ENCODE measurements at places on chromosomes 7 and 10. TPM values are rescaled to one million over a fixed set of nuclear protein-coding genes. Genes with fewer than 3 reads are reported as not detected.

GRCh38 chr10:85621562-85621961, 745.0 kb downstream of the GRID1 start:
- H3K36me3 ChIP-seq: no peaks in the 10 kb centered on the region
- DNase-seq: no peak
- no peaks in the 10 kb centered on the region for H3K27me3 ChIP-seq
- no peak overlapping the region for H3K27ac ChIP-seq
- H3K4me3 ChIP-seq: no peak overlapping the region

DNA sequence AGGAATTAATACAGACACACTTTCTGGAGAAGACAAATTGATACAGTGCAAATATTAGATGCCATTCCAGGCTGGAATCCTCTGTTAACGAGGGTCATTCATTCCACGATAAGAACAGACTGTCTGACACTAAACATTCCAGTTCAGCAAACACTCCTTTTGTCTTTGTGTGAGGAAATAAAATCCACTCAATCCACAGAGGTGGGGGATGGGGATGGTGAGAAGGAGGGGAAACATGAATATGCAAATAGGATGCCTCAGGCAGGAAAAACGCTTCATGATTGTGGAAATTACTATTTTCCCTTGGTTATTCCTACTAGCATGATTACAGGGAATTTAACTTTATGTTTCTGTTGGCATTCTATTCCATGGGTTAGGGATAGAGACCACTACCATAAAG, 196.9 kb upstream of the CDCA7L start:
- no peak overlapping the region for H3K27ac ChIP-seq
- no peaks in the 10 kb centered on the region for H3K4me1 ChIP-seq
- no peaks in the 10 kb centered on the region for H3K36me3 ChIP-seq
- no peak overlapping the region for H3K4me3 ChIP-seq

- no peaks in the 10 kb centered on the region for H3K36me3 ChIP-seq
- no peak overlapping the region for H3K27ac ChIP-seq
- peaks cover 8% of the 10 kb centered on the region for H3K27me3 ChIP-seq
- DNase-seq: peak; percentile 39
- peaks cover 5% of the 10 kb centered on the region for H3K4me1 ChIP-seq
- no peak overlapping the region for H3K4me3 ChIP-seq
Measured at GRCh38 chr7:25894002-25894901, 257.7 kb upstream of the NFE2L3 start.

GRCh38 chr7:124655990-124656389, 109.6 kb downstream of the GPR37 start:
- H3K27ac ChIP-seq: no peak overlapping the region
- peaks cover 14% of the 10 kb centered on the region for H3K4me1 ChIP-seq
- no peaks in the 10 kb centered on the region for H3K36me3 ChIP-seq
- peak; percentile 74 for DNase-seq
- no peak overlapping the region for H3K4me3 ChIP-seq
- H3K27me3 ChIP-seq: no peaks in the 10 kb centered on the region

GRCh38 chr10:119197921-119198320, 9.4 kb upstream of the GRK5 start:
- no peaks in the 10 kb centered on the region for H3K36me3 ChIP-seq
- DNase-seq: peak; percentile 58
- no peaks in the 10 kb centered on the region for H3K27me3 ChIP-seq
- H3K27ac ChIP-seq: no peak overlapping the region

DNA sequence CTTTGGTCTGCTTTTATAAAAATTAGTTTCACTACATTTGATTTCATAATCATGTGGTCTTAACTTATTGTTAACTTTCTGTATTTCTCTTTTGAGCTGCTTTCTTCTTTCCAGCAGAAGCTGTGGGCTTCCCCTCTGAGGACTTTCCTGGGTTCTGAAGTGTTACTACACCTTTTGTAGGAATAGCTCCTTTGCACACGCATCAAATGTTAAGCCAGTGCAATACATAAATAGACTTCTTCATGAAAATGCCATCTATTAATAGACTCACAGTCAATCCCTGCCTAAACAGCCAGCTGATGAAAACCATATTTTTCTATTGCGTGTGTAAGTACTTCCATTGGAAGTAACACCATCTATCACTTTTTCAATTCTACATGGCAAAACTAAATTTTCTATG, 1.5 kb downstream of the ABCB4 start:
- H3K27ac ChIP-seq: no peak overlapping the region
- H3K27me3 ChIP-seq: peaks cover 19% of the 10 kb centered on the region
- DNase-seq: no peak
- H3K4me3 ChIP-seq: no peak overlapping the region
- H3K36me3 ChIP-seq: no peaks in the 10 kb centered on the region

DNA sequence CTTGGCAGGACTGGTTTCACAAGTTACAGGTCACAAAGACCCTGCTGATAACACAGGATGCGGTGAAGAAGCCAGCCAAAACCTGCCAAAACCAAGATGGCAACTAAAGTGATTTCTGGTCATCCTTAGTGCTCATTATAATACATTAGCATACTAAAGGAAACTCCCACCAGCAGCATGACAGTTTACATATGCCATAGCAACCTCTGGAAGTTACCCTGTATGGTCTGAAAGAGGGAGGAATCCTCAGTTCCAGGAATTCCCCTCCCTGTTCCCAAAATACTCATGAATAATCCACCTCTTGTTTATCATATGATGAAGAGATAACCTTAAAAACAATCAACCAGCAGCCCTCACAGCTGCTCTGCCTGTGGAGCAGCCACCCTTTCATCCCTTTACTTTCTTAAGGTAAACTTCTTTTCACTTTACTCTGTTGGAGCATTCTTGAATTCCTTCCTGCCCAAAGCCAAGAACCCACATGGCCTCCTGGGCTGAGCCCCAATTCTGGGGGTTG, 21.9 kb downstream of the DPY19L1 start:
- H3K4me1 ChIP-seq: peaks cover 5% of the 10 kb centered on the region
- no peak overlapping the region for H3K4me3 ChIP-seq
- H3K27me3 ChIP-seq: no peaks in the 10 kb centered on the region
- DNase-seq: no peak
- no peaks in the 10 kb centered on the region for H3K36me3 ChIP-seq

The TRUB1 gene
- 21.7 TPM for total RNA-seq

The XRCC2 gene
- total RNA-seq: 18.7 TPM

DNA sequence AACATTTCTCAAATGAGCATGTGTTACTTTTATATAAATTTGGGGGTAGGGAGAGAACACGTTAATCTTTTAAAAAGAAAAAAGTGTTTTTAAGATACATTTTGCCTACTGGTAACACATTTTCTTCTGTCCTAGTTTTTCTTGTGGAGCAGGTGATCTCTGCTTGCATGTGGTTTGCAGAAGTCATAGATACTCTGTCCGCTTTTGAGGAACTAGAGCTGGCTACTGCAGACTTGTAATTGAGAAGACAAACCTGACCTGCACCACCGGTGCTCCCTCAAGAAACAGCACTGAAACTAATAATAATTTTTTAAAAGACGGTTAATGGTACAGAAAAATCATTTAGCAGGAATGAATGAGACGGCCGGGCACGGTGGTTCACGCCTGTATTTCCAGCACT, 243.1 kb downstream of the KIAA1217 start:
- no peak for DNase-seq
- H3K4me3 ChIP-seq: no peak overlapping the region
- no peaks in the 10 kb centered on the region for H3K36me3 ChIP-seq

The NXPH1 gene
- total RNA-seq: not detected

- H3K36me3 ChIP-seq: no peaks in the 10 kb centered on the region
- DNase-seq: no peak
- peaks cover 3% of the 10 kb centered on the region for H3K4me1 ChIP-seq
- no peaks in the 10 kb centered on the region for H3K27me3 ChIP-seq
- H3K27ac ChIP-seq: no peak overlapping the region
Measured at GRCh38 chr7:2129323-2130095, 103.2 kb downstream of the MAD1L1 start.

- H3K27ac ChIP-seq: no peak overlapping the region
- no peaks in the 10 kb centered on the region for H3K27me3 ChIP-seq
- H3K36me3 ChIP-seq: no peaks in the 10 kb centered on the region
- no peaks in the 10 kb centered on the region for H3K4me1 ChIP-seq
Measured at GRCh38 chr7:40579401-40579800, 444.6 kb downstream of the SUGCT start.

DNA sequence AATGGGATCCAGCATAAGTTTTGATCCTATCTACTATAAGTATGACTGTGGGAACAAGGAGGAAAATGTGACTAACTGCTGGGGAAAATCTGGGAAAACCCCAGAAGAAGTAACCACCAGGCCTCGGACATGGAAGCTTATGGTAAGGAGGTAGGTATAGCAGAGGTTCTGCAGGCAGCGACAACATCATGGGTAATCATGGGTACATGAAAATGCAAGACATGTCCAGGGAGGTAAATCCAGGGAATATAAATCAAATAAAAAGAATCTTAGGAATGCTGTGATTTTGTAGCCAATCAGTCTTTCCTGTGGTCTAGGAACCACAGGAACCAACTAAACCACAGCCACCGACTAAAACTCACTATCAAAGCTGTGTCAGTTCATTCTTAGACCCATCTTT, 168.3 kb upstream of the NPY start:
- no peaks in the 10 kb centered on the region for H3K36me3 ChIP-seq
- no peak overlapping the region for H3K27ac ChIP-seq
- H3K4me1 ChIP-seq: no peaks in the 10 kb centered on the region
- DNase-seq: no peak

- H3K36me3 ChIP-seq: no peaks in the 10 kb centered on the region
- H3K4me3 ChIP-seq: no peak overlapping the region
- H3K27ac ChIP-seq: no peak overlapping the region
- no peaks in the 10 kb centered on the region for H3K27me3 ChIP-seq
- DNase-seq: no peak
Measured at GRCh38 chr7:26991796-26992195, 104.0 kb downstream of the HOXA1 start.

GRCh38 chr10:31261511-31262311, 57.3 kb upstream of the ZEB1 start:
- peak overlapping the region; percentile 54 for H3K27ac ChIP-seq
- H3K4me1 ChIP-seq: peaks cover 28% of the 10 kb centered on the region
- no peaks in the 10 kb centered on the region for H3K27me3 ChIP-seq
- peak overlapping the region; percentile 30 for H3K4me3 ChIP-seq

DNA sequence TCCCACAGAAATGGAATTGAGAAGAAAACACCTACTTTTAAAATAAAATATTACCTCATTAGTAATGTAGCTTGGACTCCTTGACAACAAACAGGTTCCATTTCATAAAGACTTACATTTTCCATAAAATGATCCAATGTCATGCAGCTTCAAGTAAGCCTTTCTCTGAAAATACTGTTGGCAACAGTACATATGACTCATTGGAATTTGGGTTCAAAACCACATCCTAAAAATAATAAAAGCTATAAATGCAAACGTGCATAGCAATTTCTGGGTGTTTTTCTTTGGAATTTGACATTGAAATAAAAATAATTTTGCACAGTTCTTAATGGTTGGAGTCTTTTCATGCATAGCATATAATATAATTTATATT, 47.9 kb downstream of the FHIP2A start:
- no peak overlapping the region for H3K27ac ChIP-seq
- no peaks in the 10 kb centered on the region for H3K27me3 ChIP-seq
- peak; percentile 69 for DNase-seq
- H3K36me3 ChIP-seq: no peaks in the 10 kb centered on the region
- no peak overlapping the region for H3K4me3 ChIP-seq
- peaks cover 17% of the 10 kb centered on the region for H3K4me1 ChIP-seq

DNA sequence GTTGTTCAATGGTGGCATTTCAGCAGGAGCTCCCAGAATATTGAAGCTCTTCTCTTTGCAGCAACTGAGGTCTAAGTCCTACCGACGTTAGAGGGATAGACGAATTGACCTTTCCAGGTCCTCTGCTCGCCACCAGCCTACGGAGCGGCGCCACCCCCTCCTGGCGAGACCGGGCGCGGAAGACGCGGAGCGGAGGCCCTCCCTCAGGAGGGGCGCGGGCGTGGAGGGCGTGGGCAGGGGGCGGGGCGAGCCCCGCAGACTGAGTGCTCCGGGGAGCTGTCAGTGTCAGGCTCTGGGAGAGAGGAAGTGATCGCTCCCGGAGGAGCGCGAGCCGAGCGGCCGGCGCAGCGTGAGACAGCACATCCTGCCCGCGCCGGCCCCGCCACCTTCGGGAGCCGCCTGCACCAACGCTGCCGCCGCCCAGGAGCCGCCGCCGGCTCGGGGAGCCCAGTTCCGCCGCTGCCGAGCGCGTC, at the start of gene DYNC1I1:
Gene DYNC1I1, plus strand, starts transcription at position 257 of the 473 bp plus-strand sequence. CDS start 32,176 bp downstream, outside the sequence.
- peak within 1 kb of the TSS; percentile 90 for H3K4me3 ChIP-seq
- DNase-seq: peak; percentile 80
- no peaks in the 10 kb centered on the region for H3K36me3 ChIP-seq
- no peaks in the 10 kb centered on the region for H3K27me3 ChIP-seq

GRCh38 chr10:21721000-21721665, 187.1 kb downstream of the MLLT10 start:
- H3K4me3 ChIP-seq: no peak overlapping the region
- no peaks in the 10 kb centered on the region for H3K36me3 ChIP-seq
- H3K27ac ChIP-seq: no peak overlapping the region
- no peak for DNase-seq
- peaks cover 16% of the 10 kb centered on the region for H3K4me1 ChIP-seq
- no peaks in the 10 kb centered on the region for H3K27me3 ChIP-seq

The SOSTDC1 gene
- total RNA-seq: 0.22 TPM

The FRMD4A gene
- total RNA-seq: 7.1 TPM

DNA sequence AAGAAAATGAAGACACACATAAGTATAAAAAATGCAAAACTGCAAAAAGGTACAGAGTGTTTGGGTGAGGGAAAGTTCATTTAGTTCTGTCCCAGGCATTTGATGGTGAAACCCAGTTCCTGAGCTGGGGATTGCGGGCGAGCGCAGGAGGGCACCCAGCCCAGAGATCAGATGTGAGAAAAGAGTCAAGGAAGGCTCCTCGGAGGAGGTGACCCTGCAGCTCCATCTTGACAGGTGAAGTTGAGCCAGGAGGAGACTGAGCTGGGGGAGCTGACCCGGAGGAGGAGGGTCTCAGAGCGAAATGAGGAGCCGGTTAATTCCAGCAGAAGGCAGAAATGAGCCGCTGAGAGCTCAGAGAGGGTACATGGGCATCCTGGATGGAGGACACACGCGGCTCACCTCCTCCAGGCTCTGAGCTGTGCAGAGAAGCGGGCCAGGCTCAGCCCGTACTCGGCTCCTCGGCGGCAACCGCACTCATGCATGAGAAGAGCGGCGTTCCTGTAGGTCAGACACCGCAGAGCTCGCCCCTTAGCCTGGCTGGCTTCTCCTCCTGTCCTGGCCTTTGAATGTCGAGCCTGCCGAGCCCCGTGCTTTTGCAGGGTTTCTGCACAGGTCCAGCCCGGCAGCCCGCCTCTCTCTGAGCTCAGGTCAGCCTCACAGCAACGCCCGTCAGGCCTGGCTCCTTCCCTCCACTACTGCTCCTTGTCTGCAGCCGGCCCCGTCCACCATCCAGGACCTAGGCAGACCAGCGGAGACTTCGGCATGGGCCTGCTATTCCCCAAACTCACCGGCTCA, 9.5 kb upstream of the RAMP3 start:
- no peaks in the 10 kb centered on the region for H3K27me3 ChIP-seq
- no peaks in the 10 kb centered on the region for H3K36me3 ChIP-seq
- H3K27ac ChIP-seq: no peak overlapping the region
- no peak for DNase-seq

The WEE2 gene
- total RNA-seq: not detected

DNA sequence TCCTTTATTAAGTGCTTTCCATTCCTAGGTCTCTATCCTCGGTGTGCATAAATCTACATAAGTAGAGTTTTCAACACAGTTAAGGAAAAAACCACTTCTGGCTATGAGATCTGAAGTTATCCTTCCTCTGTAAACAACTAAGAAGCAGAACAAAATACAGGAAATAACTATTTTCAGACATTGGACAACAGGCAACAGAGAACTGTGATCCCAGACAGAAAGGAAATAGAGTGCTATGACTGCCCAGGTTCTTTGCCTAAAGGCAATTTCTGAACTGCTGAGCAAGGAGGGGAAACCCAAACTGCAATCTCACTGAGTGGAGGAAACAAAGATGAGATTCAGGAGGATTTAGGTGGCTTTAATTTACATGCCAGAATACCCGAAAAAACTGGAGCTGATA, 285.4 kb downstream of the SNX13 start:
- H3K4me1 ChIP-seq: peaks cover 12% of the 10 kb centered on the region
- H3K27ac ChIP-seq: no peak overlapping the region
- DNase-seq: no peak
- no peak overlapping the region for H3K4me3 ChIP-seq

Measured in PC-3 (cell line).